ENCODE measurements at places on chromosomes 11 and 22.

GRCh38 chr11:5626196-5626595, 1.4 kb downstream of the TRIM34 start:
- DNase-seq = no peak

DNA sequence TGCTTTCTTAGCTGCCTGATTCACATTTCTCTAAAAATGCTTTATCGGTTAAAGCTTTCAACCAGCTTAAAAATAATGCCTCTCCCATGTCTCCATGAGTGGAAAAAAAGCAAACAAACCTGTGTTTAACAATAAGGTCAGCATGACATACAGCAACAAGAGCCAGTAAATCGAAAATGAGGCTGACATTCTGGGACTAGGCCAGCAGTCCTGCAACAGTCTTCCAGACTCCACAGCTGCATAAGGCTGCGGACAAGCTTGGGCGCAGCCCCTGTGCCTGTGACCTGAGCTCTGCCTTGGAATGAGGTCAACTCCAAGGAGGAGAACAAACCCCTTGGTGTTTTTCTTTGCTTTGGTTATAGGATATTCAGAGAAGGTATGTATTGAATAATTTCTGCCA, 95.5 kb downstream of the PGR start:
- no peak for DNase-seq

DNA sequence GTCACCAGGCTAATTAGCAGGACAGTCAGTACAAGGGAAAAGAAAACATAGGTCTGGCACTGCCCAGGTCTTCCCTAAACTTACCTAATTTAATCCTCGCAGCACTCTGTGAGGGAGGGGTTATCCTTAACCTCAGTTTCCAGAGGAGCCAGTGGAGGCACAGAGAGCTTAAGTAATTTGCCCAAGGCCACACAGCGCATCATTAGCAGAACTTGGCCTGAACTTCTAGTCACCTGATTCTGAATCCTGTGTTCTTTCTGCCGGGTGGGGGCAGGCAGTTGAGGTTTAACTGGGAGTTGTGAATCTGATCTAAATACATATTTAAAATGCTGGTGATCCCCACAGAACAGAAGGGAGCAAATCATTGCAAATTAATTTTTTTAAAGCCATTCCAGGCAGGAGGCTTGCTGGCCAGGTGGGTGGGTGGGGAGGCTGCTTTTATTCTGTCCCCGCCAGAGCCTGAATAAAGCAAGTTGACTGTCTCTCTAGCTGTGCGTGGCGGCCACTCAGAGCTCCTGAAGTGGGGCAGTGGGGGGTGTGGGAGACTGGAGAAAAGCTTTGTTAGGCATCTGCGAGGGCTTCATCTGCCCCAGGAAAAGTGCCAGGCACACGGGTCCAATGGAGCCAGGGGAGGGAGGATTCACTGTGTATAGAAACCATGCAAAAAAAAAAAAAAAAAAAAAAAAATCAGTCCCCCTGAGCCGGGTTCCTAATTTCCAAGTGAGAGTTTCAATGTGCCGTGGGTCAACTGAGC, 66.1 kb downstream of the NFAM1 start:
- no peak for DNase-seq

DNA sequence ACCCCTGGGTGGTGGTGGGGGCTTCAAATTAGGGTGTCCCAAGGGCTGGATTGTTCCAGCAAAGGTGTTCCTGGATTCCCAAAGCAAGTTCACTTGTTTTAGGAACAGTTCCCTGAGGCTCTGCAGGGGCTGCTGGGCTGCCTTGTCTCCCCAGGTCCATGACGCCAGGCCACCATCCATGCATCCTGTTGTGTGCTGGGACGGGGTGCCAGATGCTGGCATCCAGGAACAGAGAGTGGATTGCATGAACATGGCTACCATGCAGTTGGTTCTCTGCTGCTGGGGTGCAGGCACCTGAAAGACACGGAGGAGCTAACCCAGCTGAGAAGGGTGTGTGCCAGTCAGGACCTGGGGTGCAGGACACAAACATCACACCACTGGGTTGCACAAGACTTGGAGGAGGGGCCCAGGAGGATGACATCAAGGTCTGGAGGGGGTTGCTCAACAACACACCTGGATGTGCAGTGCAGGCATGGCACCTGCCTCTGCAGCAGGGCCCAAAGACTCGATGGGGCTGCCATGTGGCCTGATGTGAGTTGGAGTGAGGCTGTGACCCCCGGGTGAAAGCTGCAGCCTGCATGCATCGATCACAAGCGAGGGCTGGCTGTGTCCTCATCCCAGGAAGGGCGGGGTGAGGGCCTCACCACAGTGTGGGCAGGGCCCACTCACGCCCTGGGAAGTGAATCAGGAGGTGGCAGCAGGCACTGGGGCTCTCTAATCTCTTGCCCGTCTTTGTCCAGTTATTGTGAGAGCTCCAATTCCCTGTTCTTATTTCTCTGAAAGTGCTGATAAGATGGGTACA, 74.0 kb upstream of the CLDN5 start:
- DNase-seq = no peak

DNA sequence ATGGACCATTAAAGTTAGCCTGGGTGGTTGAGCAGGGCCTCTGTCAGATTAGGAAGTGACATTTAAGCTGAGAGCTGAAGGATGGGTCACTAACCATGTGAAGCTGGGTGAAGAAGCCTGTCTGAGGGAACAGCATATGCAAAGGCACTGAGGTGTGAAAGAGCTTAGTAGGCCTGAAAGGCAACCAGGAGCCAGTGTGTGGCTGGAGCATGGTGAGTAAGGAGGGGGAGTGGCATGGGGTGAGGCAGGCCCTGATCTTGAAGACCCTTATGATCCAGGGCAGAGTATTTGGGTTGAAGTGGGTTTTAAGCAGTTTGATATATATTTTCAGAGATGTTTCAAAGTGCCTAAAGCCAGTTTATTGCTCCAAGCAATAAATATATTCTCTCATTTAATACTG, 48.8 kb downstream of the PARVA start:
- DNase-seq = no peak
